ENCODE measurements at places on chromosomes 5 and 9. TPM values are rescaled to one million over a fixed set of nuclear protein-coding genes. Genes with fewer than 3 reads are reported as not detected.

DNA sequence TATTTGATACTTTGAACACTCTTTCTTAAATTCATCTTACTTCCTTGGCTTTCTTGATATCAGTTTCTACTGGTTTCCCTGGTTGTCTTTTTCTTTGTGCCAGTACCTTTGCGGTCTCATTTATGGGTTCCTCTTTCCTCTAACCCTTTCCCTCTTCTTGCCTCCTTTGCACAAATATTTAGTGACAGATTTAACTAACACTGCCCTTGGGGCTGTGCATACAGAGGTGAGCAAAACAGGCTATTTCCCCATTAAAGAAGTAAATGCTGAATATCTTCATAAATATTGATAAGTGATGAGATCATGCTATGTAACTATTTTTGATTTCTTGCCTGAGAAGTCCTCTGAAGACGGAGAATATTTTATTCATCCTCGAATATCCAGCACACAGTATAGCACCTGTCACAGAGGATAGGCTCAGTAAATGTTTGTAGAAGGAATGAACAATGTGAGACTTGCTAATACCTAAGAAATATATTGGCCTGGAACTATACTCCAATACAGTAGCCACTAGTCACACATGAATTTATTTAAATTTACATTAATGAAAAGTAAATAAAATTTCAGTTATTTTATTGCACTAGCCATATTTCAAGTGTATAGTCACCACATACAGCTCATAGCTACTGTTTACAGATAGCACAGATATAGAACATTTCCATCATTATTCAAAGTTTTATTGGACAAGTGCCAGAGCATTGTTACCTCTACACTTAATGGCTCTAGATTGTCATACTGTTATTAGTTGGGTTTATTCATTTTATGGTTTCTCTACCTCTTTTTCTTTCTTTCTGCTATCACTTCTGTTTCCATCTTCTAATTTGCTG lies 90.4 kb downstream of the RIC1 start:
- no peak for DNase-seq

DNA sequence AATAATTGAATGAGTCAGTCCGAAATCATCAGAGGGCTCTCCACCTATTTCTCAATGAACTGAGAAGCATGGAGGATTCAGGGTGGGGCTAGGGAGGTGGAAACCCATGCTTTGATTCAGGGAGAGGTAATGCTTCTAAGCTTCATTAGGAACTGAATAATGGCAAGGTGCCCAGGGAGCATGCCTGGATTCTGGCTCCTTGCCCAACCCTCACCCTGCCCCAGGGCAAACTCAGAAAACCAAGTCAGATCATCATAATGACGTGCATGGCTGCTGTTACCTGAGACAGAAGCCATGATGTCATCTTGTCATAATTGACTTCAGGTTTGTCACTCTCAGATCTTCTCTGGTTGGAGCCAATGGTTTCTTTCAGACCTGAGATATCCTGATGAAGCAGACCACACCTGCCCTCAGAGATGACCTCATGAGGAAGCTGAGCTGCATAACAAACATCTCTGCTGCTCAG lies 199.6 kb downstream of the SYK start:
- peak; percentile 70 for DNase-seq

- no peak for DNase-seq
Measured at GRCh38 chr5:156438076-156438475, 111.1 kb downstream of the SGCD start.

GRCh38 chr5:43637416-43637815 lies 34.4 kb downstream of the NNT start:
- no peak for DNase-seq

Gene FOXD4L3
- 0.06 TPM for polyA plus RNA-seq

GRCh38 chr9:136380381-136380780 lies 6.9 kb upstream of the CARD9 start:
- DNase-seq: no peak

Measured in A549 (cell line).